ENCODE measurements at places on chromosomes 1 and 21. TPM values are rescaled to one million over a fixed set of nuclear protein-coding genes. Genes with fewer than 3 reads are reported as not detected.

GRCh38 chr1:12215118-12215961 is 14.5 kb upstream of the VPS13D start:
- DNase-seq = no peak

DNA sequence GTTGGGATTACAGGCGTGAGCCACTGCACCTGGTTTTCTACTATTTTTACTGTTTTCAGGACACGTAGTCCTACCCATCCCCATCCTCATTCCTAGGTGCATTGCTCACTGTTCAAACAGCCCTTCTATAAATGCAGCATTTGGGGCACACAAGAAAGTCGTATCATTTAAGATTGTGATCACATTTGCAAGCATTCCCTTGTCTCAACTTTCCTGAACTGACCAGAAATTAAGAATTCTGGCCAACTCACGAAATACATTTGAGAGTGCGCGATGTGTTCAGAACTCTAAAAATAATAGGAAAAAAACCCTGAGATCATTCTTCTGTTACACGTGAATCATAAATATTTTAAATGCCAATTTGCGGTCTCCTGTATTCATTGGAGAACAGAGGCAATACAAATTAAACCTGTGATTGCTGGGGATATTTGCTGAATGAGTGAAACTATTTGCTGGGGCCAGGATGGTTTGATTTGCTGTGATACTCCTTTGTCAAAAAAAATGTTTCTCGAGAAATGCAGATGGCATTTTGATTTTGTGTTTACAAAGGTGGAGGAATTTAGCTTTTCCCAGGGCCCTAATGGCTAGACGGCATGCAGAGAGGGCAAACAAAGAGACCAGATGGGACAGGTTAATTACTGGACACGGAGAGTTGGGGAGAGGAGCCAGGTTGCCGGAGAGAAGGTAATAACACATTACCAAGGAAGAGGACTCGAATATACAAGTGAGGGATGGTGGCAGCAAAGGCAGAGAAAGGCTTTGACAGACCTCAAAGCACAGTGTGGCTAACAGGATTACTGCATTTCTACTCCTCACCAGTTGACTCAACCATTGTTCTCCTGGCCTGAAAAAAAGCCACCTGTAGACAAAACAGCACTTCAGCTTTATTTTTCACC is 38.4 kb downstream of the STPG1 start:
- no peak for DNase-seq

DNA sequence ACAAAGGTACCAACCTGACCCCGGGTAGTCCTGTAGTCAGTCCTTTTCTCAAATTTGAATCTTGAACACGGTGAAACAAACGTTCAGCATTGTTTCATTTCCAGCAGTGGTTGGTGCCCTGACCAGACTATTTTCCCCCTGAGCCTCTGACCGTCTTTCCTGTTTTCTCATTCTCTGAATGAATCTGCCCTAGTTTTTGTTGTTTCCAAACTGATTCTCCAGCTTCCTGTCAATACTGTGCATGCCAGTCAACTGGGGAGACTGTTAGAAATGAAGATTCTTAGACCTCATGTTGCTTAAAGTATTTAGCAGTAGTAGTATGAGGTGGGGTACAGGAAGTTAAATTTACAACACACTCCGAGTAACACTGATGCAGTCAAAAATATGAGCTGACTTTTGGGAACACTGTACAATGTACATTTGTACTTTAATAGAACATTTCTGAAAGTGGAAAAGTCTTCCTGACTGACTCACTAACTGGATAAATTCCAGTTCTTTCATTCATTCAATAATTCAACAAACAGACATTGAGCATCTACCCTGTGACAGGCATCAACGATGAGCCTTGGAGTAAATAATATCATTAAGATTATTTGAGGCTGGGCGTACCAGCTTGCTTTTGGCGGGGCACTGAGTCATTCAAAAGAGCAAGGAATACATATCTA is 26.0 kb upstream of the ZRANB2 start:
- DNase-seq = no peak

DNA sequence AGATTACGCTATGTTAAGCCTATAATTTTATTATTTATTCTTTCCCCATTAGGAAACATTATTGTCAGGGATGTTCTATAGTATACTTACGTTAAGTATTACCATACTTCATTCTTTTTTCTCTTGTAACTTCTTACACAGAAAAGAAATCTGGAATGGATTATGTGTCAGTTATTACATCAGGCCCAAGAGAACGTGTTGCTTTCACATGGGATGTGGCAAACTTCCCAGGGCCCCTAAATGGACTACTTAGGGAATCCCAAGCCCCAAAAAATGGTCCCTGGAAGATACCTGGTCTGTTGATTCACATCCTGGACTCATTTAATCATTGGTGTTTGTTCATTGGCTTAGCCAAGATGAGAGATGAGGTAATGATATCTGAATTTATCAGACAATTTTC is 249.8 kb downstream of the NRIP1 start:
- no peak for DNase-seq

DNA sequence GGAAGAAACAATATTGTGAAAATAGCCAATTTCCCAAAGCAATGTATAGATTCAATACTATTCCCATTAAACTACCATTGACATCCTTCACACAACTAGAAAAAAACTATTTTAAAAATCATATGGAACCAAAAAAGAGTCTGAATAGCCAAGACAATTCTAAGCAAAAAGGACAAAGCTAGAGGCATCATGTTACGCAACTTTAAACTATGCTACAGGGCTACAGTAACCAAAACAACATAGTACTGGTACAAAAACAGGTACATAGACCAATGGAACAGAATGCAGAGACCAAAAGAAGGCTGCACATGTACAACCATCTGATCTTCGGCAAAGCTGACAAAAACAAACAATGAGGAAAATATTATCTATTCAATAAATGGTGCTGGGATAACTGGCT is 233.3 kb upstream of the TMPRSS15 start:
- DNase-seq = no peak

Gene LAPTM5
- total RNA-seq = 575 TPM

- DNase-seq = no peak
Measured at GRCh38 chr1:88191917-88192316, 492.2 kb upstream of the PKN2 start.

DNA sequence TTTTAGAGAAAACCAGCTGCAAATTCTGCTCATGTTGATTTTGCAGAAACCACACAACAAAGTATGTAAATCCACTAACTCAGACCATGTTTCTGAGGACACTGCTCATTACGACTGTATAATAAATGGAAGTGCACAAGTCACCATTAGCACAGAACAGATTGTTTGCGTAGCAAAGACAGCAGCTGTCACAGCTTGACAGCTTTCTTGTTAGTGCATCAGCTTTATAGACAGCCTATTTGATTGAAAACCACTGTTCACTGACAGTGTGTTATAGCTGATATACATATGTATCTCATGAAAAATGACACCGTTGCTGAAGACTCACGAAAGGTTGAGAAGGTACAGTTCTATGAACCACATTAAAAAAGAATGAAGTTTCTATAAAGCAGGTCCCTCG is 560.2 kb upstream of the ZRANB2 start:
- no peak for DNase-seq

GRCh38 chr21:36169470-36170128 is 13.0 kb downstream of the DOP1B start:
- DNase-seq = no peak

Gene TNN
- total RNA-seq = not detected

DNA sequence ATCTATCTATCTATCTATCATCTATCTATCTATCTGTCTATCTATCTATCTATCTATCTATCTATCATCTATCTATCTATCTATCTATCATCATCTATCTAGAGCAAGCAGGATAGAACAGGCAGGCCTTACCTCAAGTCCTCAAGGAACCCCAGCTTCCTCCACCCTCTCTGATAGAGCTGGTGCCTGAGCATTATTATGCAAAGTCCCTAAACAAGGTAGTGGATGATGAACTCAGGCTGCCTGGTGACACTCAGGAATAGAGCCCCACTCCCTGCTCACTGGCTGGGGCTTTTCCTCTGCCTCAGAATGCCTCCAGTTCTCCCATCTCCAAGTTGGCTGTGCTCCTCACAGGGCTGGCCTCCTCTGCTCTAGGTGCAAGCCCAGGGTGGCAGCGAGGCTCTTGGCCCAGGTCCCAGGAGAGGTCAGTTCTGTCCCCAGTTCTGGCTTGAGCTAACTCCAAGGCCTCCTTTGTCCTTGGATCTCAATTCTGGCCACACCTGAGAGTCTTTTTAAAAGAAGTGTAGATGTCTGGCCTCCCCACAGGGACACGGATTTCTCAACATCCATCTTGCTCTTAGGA is 60.2 kb downstream of the PCP4 start:
- no peak for DNase-seq

Gene FAM72C
- not detected for total RNA-seq

Gene PTCH2
- total RNA-seq = 1.3 TPM

Gene NR5A2
- 0.10 TPM for total RNA-seq

Gene ZFP69B
- 4.8 TPM for total RNA-seq

DNA sequence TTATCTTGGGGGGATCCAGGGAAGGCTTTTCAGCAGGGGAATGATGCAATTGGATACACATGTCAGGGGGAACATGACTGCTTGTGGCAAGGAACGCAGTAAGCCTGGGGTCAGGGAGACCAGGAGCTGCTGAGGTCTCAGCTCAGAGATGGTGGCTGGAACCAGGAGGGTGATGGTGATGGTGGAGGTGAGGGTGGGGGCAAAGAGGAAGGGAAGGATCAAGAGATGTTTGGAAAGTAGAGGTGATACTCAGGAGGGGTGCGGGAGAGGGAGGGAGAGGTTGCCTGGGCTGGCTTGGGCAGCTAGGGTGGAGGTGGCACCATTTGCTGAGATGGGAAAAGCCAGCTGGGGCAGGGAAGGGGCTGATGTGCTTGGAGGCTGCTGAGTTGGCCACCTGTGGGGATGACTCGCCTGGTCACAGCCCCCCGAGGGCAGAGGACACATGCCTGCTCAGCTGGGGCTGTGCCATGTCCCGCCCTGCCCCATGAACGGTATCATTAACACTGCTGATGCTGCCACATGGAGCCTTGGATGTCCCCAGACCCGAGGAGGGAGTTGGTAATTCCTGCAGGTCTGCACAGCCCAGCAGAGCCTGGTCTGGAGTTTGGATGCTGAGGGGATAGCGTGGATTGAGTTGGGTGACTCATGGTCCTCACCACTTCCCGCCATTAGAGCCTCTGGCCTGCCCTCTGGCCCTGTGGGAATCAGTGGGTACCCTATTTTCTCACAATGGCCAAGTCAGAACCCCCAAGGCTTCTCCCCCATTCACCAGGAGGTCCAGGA is 6.3 kb upstream of the PADI1 start:
- DNase-seq = peak; percentile 1

Gene ARMH1
- total RNA-seq = 99.7 TPM

GRCh38 chr1:231952154-231952553 is 325.6 kb downstream of the DISC1 start:
- no peak for DNase-seq

DNA sequence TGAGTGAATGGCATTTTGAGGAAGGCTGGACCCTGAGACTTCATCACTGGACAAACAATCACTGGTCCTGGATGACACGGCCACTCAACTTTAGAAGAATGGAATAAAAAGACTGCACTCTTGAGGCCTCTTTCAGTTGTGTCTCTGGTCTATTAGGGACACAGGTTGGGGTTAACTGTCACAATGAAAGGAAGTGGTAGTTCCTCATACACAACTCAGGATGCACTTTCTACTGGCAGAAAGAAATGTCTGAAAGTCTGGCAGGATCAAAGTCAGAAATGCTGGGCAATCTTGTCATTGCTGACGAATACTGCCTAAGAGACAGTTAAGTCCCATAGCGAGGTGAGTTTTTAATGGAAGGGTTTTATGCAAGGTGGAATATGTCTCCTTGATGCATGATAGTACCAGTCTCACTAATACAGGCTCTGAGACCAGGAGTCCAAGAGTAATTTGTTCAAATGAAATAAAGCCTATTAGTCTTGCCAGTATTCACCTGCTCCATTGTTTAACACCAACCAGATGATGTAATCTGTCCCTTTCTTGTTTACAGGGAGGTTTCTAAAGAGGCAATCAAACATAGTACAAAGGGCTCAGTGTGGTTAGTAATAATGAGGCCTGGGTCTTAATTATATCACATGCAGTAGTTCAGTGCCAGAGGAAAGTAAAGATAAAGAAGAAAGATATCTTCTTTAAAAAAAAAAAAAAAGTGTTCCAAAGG is 11.2 kb upstream of the RRP15 start:
- DNase-seq = no peak

DNA sequence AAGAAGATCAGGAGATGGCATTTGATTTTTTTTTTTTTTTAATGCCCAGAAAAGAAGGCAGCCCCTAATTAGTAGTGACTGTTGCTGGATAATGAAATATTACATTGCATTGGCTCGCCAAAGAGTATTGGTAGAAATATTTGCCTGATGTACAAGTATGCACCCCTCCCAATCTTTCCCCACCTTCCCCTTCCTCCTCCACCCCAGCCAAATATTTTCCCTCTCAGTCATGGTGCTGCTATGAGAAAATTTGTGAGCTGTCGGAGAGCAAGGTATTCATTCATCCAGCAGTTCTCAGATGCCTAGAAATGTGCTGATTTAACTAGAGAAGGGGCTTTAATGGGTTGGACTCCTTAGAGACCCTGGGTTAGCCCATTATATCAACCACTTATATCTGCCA is 50.5 kb upstream of the IKBKE start:
- DNase-seq = no peak

DNA sequence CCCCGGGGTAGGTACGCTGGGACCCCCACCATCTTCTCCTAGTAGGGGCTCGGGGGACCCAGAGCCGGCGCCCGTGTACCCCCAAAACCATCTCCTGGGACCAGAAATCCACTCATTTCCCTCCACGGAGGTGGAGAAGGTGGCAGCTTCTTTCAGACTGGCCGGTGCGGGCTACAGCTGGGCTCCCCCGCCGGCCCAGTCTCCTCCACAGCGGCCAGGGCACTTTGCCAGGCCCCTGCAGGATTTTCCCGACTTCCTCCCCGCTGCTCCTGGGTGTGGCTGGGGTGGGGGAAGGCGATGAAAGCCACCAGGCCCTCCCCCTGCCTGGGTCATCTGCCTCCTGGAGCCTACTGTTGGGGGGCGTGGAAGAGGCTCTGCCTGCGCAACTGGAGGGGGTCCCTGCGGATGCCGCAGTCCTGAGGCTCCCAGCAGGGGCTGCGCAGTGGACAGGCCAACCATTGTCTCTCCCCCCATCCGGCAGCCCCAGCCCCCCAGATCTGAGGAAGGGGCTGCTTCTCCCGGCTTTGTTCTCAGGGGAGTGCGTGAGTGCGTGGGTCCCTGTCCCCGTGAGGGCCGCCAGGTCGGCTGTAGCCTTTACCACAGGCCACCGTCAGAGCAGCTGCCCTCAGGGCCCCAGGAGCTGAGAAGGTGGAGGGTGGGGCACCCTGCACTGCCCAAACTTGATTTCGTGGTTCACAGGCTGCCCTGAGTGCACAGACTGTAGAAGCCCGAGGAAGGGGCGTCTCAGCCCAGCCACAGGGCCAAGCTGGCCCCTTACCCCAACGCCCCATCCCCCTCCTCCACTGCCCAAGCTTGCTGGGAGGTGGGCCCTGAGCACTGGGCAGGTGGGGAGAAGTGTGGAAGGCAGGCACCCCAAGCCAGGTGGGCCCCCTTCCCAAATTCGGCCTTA is 1.3 kb downstream of the AGRN start:
- no peak for DNase-seq

Data from naive thymus-derived CD4-positive, alpha-beta T cell (primary cell).